ENCODE measurements at places on chromosomes 2 and 18.

GRCh38 chr18:49011291-49011746, 60.6 kb upstream of the SMAD7 start:
- no peaks in the 10 kb centered on the region for H3K36me3 ChIP-seq
- no peaks in the 10 kb centered on the region for H3K27me3 ChIP-seq
- no peak overlapping the region for H3K27ac ChIP-seq
- H3K4me3 ChIP-seq: no peak overlapping the region
- DNase-seq: no peak

DNA sequence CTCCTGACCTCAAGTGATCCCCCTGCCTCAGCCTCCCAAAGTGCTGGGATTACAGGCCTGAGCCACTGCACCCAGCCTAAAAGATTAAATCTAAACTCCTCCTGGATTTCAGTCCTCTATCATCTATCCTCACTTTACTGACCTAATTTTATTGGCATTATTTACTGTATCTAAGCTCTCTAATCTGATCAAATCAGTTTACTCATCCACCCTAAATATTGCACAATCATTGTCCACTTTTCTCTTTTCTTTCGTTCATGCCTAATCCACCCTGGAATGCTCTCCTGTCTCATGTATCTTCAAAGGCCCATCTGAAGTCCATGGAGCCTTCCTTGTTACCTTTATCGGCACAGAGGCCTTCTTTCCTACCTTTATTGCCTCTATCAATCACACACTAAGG, 31.6 kb upstream of the GPR155 start:
- H3K4me1 ChIP-seq: no peaks in the 10 kb centered on the region
- no peaks in the 10 kb centered on the region for H3K36me3 ChIP-seq
- H3K4me3 ChIP-seq: no peak overlapping the region

DNA sequence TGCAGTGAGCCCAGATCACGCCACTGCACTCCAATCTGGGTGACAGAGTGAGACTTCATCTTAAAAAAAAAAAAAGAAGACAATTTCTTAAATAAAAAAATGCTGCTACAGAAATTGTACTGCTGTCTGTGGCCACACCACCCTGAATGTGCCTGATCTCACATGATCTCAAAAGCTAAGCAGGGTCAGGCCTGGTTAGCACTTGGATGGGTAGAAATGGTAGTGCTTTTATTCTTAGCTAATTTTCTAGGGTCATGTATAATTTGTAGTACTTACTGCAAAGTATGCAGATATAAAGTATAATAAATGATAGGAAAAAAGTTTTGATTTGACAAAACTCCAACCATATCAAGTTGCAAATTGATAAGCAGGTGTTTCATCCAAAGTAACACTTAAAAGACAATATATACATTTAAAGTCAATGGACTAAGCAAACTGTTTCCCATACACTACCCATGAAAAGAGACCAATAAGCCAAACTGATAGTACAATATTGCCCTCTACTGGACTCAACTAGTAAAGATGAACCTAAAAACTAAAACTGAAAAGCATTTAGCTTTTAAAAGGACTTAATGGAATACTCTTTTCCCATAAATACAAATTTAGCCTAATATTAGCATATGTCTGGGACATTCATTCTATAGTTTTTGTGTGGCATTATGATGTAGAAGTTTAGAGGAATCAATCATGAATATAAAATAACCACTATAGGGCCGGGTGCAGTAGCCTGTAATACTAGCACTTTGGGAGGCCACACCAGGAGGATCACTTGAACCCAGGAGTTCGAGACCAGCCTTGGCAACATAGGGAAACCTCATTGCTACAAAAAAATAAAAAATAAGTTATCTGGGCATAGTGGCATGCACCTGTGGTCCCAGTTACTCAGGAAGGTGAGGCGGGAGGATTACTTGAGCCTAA, 18.6 kb upstream of the PEX13 start:
- H3K4me3 ChIP-seq: no peak overlapping the region
- DNase-seq: no peak
- no peaks in the 10 kb centered on the region for H3K27me3 ChIP-seq
- no peak overlapping the region for H3K27ac ChIP-seq
- H3K4me1 ChIP-seq: no peaks in the 10 kb centered on the region

DNA sequence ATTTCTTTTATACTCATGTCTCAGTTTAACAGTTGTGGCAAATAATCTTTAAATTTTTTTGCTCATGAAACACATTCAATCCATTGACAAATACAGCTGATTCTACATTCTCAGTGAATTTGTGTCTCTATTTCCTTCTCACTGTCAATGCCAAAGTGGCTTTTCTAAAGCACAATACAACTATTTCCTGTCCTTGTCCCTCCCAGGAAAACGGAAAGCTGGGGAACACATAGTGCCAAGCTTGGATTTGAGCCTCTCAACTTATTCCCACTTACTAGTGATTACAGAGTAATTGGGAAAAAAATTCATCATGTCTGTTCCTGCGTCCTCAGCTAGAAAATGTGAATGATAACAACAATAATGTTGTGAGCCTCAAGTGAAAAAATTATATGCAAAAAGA, 899.7 kb upstream of the CDH2 start:
- no peaks in the 10 kb centered on the region for H3K27me3 ChIP-seq
- H3K27ac ChIP-seq: no peak overlapping the region
